ENCODE measurements at places on chromosomes 11 and 22.

DNA sequence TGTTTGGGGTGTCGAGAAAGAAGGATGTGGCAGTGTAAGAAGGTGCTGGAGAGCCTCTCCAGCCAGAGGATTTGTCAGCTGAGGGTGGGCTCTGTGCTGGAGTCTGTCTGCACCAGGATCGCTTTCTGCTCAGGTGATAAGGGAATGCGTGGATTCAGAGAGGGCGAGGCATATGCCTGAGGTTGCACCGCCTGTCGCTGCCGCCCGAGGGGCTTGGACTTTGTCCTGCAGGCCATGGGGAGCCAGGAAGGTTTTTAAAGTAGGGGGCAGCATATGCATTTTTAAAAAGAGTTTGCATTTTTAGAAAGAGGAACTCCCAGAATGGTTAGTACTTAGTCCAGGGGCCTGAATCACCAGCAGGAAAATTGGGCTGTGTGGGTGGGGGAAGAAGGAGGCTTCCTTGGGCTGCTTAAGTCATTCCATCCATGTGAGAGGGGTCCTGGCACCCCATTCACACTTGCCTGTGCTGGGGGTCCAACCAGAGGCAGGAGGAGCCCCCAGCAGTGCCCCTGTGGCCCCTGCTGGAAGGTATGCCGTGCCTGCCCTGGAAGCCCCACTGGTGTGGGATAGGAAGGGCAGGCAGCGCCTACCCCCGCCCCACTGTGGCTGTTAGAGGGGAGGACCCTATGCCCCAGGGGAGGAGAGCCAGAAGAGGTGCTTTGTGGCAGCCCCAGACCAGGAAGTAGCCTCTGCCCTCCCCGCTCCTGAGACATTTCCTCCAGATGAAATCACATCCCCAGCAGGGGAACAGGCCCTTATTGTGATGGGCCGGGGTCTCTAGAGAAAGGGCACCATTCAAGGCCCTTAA is 35.8 kb upstream of the MYRF start:
- no peak for DNase-seq

GRCh38 chr22:22997262-22997898 is 72.9 kb upstream of the GNAZ start:
- DNase-seq = no peak

DNA sequence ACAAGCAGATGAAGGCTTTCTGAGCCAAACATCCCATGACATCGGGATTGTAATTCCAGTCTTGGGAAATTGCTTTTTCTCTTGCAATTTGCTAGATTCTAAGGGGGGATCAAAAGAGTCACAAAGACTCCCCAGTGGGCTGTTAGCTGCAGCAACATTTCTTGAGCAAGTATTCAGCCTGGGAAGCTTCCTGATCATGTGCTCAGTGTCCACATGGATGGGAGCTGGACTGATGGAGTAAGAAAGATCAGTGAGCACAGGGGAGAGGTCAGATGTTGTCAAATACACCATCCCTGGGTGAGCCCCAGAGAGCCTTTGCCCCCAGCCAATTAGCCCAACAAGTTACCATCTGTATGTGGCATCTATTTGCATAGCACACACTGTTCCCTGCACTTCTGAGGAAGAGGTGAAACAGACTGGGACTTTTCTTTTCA is 10.2 kb upstream of the GRK3 start:
- no peak for DNase-seq

DNA sequence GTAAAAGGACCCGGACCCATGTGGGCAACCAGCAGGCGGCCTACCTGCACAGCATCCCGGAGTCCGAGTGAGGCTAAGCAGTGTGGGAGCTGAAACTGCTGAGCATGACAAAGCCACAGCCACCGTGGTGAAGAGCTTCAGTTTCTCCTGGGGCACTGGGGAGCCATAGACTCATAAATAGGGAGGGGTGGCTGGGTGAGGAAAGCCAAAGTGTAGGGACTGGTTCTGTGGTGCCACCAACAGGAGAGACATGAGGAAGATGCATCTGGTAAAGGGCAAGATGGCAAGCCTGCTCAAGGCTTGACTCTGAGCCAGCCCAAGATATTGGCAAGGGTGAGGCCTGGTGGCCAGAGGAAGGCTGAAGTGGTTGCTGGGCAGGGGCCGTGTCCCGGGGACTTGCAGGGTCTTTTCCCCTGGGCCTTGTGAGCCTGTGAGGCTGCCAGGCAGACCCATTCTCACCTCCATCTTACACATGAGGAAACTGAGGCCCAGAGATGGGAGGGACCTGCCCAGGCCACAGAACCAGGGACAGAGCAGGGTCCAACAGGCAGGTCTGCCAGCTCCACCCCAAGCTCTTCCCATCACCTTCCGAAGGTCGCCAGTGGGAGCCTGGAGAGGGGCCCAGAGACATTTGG is 30.4 kb downstream of the CYTH4 start:
- DNase-seq = no peak

DNA sequence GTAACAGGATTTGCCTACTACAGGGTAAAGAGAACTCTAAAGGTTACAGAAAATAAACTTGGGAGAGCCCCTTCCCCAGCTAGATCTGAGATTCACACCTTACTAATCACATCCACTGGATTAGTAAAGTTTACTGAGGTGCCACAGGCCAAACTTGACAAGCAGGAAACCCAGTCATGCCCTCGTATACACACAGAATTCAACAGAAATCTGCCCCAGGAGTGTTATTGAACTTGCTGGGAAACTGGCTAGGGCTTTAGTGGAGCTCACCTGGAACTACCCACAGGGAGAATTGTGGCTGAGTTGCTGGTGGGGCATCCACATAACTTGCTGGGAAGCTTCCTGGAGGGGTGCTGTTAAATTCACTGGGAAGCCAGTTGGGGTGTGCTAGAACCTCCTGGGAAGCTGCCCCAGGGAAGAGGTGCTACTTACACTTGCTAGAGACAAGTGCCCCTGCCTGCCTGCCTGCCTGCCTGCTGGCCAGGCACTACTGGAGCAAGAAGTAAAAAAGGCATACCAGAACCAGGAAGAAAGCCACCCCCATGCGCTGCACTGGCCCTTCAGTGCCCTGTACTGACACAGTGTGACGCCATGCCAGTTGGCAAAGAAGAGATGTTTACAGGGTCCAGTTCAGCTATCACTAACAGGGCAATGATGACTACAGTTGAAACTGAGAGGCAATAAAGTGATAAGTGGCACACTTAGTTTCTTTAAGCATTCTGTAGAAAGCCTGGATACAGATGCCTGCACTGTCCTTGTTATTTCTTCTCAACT is 106.5 kb downstream of the ALX4 start:
- no peak for DNase-seq

GRCh38 chr11:69449320-69450063 is 32.0 kb upstream of the LINC01488 start:
- peak; percentile 85 for DNase-seq

GRCh38 chr22:38751422-38752346 is 4.1 kb downstream of the SUN2 start:
- DNase-seq = no peak

DNA sequence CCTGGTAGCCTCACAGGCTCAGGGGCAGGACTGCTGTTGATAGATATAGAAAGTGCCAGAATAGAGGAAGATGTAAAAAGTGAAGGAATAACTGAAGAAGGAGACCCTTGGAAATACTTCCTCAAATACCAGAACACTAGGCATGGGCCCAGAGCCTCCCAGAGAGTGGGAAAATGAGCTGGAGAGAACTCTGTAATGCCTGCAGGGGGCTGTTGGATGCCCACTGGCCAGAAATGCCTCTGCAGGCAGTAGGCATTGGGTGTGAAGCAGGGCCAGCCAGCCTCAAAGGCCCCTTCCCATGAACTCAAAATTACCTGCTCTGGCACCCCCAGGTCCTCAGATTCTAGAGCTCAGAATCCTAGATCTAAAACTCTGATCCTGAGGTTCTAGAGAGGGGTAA is 15.1 kb downstream of the P2RY2 start:
- no peak for DNase-seq

DNA sequence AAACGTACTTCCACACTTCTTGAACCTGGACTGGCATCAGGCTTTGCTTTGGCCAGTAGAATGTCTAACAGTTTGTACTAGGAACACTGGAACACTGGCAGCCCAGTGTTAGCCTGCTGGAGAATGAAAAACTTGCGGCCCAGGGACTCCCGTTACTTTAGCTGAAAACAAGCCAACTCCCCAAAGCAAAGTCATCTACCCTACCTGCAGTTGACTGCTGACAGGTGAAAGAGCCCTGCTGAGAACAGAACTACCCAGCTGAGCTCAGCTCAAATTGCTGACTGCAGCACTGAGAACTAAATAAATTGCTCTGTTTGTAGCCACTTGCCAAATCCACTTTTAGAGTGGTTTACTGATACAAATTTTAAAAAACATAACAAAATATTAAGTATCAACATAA is 342.5 kb downstream of the LRRC4C start:
- no peak for DNase-seq

DNA sequence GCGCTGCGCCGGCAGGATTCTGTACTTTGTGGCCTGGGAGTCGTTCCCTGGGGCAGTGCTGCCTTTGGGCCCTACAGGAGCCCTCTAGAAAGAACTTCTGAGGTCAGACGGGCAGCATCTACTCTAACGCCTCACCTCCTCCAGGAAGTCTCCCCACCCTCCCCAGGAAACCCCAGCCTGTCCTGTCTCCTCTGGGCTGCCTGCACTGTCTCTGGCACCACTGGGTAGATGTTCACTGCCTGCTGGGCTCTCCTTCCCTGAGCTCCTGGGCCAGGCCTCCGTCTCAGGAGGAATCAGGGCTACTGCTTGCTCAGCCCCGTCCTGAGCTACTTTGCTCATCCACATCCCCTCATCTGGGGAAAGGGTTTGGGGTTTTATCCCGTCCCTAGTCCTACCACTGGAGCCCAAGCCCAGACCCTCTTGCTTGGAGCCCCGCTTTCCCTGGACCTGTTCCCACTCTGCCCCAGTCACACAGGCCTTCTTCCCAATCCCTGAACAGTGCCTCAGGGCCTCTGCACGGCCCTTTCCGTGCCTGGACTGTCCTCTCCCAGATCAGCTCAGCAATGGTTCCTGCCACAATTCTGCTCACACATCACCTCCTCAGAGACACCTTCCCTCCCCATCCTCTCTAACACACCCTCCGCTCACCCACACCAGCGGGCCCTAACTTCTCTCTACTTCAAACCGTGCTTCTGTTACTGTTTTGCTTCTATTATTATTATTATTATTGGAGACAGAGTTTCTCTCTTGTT is 11.3 kb upstream of the TREH start:
- DNase-seq = no peak

DNA sequence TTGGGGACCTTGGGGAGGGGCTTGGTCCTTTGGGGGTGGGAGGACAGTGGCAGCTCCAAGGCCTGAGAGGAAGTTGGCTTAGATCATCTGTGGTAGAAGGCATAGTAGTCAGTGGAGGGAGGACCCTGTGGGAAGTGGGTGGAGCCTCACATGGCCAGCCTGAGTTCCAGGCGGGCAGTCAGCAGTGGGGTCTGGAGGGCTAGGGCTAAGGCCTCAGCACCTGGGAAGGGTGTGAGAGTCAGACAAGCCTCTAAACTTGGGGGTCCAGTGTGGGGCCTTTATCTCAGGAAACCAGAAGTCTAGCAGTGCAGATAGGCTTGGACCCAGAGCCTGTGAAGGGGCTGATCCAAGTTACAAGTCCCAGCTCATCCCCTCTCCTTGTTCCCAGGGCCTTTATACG is 4.0 kb downstream of the NLRX1 start:
- DNase-seq = no peak

GRCh38 chr11:122785031-122785541 is 53.2 kb upstream of the CRTAM start:
- no peak for DNase-seq

DNA sequence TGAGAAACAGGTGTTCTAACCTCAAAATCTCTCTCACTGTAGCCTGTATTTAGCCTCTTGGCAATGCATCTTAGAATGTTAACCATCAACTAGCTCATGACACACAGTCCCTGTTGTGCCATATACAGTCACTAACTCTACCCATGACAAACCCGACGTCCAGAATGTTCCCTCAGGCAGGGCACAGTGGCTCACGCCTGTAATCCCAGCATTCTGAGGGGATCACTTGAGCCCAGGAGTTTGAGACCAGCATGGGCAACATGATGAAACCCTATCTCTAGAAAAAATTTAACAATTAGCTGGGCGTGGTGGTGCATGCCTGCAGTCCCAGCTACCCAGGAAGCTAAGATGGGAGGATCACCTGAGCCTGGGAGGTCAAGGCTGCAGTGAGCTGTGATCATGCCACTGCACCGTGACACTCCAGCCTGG is 18.2 kb upstream of the CCDC34 start:
- no peak for DNase-seq

GRCh38 chr11:130858215-130858614 is 58.1 kb downstream of the SNX19 start:
- DNase-seq = no peak

- DNase-seq = no peak
Observed at GRCh38 chr11:29405305-29405704, 611.5 kb downstream of the KCNA4 start.

- DNase-seq = no peak
Observed at GRCh38 chr11:120420572-120420971, 84.4 kb downstream of the ARHGEF12 start.

GRCh38 chr11:13595166-13595565 is 73.3 kb upstream of the FAR1 start:
- no peak for DNase-seq

DNA sequence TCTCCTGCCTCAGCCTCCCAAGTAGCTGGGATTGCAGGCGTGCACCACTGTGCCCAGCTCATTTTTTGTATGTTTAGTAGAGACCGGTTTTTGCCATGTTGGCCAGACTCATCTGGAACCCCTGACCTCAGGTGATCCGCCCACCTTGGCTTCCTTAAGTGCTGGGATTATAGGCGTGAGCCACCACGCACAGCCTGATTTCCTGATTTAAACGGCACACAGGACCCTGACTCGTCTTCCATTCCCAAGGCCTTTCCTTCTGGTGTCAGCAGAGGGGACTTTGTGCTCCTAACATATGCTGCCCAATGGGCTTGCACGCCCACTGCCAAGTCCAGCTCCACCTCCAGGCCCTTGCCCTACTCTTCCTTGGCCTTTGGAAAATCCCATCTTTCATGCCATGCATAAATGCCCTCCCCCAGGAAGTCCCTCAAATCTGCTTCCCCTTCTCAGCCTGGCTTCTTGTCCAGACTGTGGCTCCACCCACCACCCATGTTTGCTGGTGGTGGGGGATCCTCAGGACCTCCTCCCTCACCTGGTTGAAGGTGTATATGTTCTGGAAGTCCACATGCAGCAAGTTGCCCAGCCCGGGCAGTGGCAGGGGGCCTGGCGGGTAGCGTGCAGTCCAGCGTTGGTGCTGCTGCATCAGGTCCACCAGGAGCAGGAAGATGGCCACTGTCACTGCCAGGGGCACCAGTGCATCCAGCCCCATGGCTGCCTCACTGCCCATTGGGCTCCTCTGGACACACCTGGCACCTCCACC is 23.9 kb upstream of the CYP2D6 start:
- DNase-seq = no peak

Data from SJSA1 (cell line).